ENCODE measurements at places on chromosomes 3 and 15.
A peak's percentile ranks its signal among the peaks of the same experiment; 100 is the strongest.

DNA sequence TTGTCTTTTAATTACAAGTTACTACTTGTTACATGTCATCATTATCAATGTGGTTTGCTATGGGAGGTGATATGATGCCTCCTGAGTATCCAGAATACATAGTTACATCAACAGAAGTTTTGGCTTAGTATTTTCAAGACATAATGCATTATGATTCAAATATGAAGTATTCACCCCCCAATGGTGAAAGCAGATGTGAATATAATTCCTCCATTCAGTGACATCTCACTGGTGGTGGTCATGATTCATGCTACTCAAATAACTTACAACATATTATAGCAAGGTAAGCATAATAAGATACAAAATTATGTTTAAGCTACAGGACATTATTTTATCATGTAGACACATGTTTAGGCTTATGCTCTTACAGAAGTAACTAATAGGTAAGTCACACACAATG lies 34.9 kb upstream of the TTBK2 start:
- DNase-seq, result no peak

GRCh38 chr15:78437107-78437761 lies 782 bp upstream of the IREB2 start:
- DNase-seq, result no peak

DNA sequence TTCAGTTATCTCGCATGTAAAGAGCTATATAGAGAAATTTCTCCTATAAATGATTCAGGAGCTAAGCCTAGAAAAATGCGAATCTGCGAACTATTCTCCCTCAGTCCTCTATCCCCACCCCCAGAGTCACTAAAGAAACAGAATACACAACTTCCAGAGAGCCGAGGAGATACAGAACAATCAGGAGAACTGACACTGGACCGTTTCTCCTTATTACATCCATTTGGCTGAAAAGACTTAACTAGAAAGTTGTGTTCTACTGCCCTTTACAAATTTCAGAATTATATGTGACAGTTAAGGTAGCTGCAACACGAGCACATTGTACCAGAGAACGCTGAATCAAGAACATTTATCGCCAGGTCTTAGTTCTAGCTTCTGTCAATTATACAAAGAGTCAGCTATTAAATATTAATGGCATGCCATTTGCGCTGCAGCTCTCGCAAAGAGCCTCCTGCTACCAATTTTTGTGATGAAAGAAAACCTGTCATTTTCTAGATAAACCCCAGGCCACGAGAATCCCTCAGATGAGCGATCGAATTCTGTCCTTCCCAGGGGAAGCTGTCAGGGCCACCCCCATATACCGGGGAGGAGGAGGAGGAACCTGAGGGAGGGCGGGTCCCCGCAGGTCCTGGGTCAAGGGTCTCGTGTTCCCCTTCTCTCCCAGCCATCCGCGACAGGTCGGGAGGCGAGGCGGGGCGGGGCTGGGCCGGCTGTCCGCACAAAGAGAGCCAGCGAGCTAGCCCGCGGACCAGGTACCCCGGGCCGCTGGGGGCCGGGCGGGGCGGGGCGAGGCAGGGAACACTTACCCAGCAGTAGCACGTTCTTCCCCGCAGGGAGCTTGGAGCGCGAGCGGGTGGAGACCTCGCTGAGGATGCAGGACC lies 878 bp downstream of the DYNC1LI1 start:
- DNase-seq, result peak; percentile 84

DNA sequence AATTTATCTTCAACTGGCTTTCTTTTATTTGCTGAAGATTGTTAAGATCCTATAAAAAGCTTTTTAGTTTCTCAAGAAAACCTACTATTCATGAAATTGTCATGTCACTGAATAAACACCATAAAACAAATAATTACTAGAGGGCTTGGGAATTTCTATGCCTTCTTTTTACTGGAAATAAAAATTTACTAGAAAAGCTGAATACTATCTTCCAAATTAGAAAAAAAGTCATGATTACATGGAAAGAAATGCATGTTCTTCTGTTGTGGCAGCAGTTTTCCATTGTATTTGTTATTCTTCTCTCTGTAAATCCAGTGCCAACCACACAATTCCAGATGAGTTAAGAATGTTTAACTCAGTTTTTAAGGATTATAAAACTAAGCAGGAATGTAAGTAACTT lies 153.8 kb downstream of the RAP2B start:
- no peak for DNase-seq

GRCh38 chr15:77039848-77040247 lies 31.1 kb downstream of the TSPAN3 start:
- DNase-seq, result no peak

DNA sequence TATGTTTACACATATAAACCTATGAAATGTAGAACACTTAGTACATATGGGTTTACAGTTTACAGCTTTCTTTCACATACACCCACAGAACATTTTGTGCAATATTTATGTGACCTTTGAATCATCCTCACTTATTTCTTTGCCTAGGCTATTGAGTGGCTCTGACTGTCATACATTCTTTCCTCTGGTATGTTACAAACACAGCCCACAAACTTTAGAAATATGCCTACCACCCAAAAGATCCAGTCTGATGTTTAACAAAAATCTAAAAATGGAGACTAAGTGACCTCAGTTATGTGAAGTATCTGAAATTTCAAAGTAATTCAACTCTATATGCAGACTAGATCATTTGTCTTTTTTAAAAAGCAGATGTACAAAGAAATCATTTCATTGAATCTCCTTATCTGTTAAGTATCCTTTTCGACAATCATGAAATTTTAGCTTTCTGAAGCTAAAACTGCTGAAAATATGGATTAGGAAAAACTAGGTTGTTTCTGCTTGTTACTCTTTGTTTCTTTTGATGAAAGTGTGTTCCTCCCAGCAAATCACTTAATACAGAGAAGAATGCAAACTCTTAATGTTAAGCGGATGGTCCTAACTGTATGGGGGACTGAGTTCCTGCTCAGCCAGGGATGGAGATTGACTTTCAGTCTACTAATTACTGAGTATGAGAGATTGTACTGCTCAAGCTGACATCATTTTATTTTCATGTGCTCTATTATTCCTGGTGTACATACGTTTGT lies 27.7 kb downstream of the CCDC54 start:
- no peak for DNase-seq

- DNase-seq, result no peak
These were observed 42.2 kb downstream of the MRAS start for GRCh38 chr3:138390582-138390932.

DNA sequence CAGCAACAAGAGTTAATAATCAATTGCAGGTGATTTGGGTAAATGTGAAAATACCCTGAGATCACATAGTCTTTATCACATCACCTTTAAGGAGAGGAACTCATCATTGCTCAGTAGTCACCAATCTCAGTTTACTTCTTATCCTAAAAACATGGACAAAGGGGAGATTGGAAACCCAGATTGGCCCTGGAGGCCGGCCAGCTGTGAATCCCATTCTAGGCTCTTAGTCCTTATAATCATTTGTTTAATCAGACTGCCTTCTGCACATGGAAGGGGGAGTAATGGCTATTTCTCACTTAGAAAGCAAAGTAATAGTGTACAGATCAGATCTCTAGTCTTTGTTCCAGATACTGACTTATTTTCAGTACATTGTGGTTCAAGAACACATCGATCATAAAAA lies 37.2 kb upstream of the CPB1 start:
- DNase-seq, result no peak

- DNase-seq, result no peak
These were observed 152.0 kb downstream of the EPHA6 start for GRCh38 chr3:96966181-96966929.

DNA sequence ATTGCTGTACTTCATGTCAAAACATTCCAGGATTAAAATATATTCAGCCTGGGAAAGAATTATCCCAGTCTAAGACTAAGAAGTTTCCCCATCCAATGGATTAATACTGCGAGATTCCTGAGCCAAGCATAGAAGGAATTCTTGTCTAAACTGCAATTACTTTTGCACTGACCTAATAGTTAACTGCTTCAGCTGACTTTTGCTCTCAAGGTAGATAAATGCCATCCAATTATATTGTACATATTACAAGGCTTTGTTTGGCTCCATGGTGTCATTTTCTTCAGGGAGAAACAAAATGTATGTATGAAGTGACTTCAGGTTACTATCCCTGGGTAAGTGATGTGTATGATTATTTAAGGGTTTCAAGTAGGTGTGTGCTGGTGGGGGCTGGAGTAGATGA lies 6.1 kb upstream of the IFT57 start:
- no peak for DNase-seq

- DNase-seq, result no peak
These were observed 20.7 kb upstream of the POC1A start for GRCh38 chr3:52174896-52175295.

DNA sequence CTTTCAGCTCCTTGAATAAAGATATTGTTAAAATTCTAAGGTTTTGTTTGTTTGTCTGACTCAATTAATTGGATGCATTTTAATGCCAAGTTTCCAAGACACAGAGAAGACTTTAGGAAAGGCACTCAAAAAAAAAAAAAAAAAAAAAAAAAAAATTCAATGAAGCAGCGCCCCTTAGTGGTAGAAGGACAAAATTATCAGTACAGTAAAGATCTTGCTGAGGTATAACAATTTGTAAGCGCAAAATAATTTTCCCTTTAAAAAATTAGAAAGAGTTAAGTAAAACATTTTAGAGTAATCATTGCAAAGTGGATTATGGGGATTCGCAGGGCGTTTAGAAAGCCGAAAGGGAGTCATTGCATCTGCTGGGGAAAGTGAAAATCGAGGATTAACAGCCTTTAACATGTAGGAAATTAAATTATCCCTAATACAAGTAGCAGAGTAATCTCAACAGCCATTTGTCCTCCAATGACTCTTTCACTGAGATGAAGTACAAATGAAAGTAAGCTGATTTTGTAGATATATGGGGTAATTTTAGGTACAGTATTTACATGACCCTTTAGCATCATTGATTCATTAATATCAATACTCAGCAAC lies 5.8 kb upstream of the DIS3L start:
- DNase-seq, result no peak

- no peak for DNase-seq
These were observed 492.6 kb downstream of the SQOR start for GRCh38 chr15:46127361-46127874.

- no peak for DNase-seq
These were observed 128.0 kb downstream of the BBX start for GRCh38 chr3:107650788-107651187.

GRCh38 chr3:52292247-52293065 lies 4.8 kb downstream of the GLYCTK start:
- peak; percentile 76 for DNase-seq

GRCh38 chr3:77902675-77903074 lies 862.8 kb downstream of the ROBO2 start:
- no peak for DNase-seq

- DNase-seq, result no peak
These were observed 33.1 kb upstream of the COL6A5 start for GRCh38 chr3:130312374-130312773.

- no peak for DNase-seq
These were observed 35.8 kb upstream of the SLC24A5 start for GRCh38 chr15:48084759-48085590.

DNA sequence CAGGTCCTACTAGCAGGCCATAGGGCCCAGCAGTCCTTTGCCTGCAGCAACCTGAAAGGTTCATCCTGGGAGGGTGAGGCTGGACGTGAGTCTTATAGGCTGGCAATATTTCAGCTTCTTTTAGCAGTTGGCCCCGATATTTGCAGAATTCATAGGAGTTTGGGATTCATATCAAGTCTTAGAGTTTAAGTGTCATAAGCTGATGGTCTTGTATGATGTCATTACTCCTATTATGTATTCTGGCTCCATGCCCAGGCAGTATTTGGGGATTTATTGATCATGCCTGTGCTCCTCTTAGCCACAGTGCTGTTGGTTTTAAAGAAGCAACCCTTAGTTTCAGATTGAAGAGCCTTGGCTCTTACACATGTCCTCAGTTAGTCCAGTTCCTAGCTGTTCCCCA lies 41.3 kb upstream of the POLR2M start:
- DNase-seq, result no peak

GRCh38 chr3:119418641-119419040 lies 44.8 kb downstream of the TMEM39A start:
- DNase-seq, result no peak

- DNase-seq, result peak; percentile 90
These were observed at the start of gene SYNM for GRCh38 chr15:99104788-99105513. TSS of gene SYNM (plus strand) at chr15:99105080. CDS start at chr15:99105200, 120 bp downstream.

DNA sequence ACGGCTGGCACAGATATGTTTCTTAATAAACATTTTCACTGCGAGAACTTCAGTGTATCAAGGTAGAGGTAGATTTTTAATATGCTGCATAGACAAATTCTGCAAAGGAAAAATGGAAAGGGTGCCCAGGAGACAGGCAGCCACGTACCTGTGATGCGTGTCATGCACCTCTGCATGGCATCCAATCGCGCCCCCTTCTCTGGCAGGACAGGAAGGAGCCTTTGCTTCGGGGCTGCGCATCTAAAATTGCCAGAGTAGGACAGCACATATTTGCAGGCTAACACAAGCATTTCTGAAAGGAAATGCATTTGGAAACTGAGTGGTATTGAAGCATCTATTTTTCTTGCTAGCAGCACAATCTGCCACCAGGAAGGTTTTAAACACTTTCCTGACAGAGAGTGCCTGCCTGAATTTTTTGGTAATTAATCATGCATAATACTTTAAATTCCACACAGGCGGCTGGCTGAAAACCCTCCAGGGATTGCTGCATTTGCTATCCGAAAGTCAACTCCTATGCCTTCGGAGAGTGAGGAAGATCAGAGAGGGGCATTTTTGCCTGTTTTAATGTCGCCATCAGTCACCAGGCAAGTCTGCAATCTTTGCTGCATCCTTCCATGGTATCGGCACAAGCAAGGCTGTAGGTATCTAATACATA lies 165.1 kb upstream of the ATP10A start:
- DNase-seq, result no peak

GRCh38 chr15:77059786-77060361 lies 11.0 kb downstream of the TSPAN3 start:
- no peak for DNase-seq

DNA sequence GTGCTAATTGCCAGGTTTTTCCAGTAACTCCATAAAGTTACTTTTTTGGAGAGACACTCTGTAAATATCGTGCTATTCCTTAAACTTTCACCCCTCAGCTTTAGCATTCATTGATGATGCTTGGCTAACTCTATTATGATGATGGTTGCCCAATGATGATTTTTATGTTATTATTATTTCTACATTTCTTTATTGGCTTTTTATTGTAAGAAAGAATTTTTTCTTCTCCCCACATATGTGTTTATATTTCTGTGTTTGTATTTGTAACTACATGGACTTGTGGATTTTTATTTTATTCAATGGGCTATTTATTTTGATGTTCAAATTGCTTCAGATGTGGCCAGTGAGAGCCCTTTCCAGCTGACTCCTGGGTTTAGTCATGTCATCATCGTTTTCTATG lies 162.5 kb upstream of the BHLHE40 start:
- no peak for DNase-seq

GRCh38 chr15:58246041-58246440 lies 107.9 kb downstream of the AQP9 start:
- DNase-seq, result no peak
